ENCODE measurements at places on chromosomes 7 and 10. TPM values are rescaled to one million over a fixed set of nuclear protein-coding genes. Genes with fewer than 3 reads are reported as not detected.

DNA sequence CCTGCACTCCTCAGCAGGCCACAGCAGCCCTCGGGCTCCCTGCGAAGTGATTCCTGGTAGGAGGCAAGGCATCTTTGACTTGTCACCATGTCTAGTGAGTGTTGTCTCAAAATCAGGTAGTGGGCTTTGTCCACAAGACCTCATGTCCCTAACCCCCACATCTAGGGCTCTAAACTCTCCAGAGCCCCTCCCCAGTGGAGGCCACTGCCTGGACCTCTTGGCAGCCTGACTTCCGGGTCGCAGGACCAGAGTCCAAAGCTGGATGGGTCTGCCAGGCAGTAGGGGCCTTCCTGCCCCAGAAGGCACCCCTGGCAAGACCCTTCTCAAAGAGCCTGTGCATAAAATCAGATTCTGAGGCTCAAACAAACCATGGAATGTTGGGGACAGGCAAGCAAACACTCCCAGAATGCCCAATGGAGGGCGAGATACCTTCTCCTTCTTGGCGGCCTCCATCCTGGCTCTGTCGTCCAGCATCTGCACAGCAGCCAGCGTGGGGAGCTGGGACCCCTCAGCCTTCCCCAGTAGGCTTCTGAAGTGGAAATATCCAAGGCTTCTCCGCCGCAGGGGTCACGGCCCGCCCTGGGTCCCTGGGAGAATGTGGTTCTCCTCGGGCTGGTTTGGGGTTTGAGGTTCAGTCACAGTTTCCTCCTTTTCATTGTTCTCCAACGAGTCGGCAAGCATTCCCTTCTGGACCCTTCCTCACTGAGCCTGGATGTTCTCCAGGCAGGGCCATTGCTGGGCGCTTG, 586 bp downstream of the GCK start:
- no peak overlapping the region for H3K27ac ChIP-seq
- H3K36me3 ChIP-seq, result no peaks in the 10 kb centered on the region

- H3K36me3 ChIP-seq, result no peaks in the 10 kb centered on the region
- no peak overlapping the region for H3K4me3 ChIP-seq
- peak; percentile 9 for DNase-seq
- peaks cover 5% of the 10 kb centered on the region for H3K4me1 ChIP-seq
- H3K27me3 ChIP-seq, result no peaks in the 10 kb centered on the region
Observed at GRCh38 chr7:1823376-1824150, 153.5 kb downstream of the ELFN1 start.

- no peaks in the 10 kb centered on the region for H3K36me3 ChIP-seq
- no peaks in the 10 kb centered on the region for H3K4me1 ChIP-seq
- peaks cover 24% of the 10 kb centered on the region for H3K27me3 ChIP-seq
- H3K4me3 ChIP-seq, result no peak within 1 kb of the TSS
- H3K27ac ChIP-seq, result no peak within 1 kb of the TSS
Observed at GRCh38 chr7:76424413-76425111, at the start of gene ZP3. Gene ZP3, plus strand, starts transcription at chr7:76424950. Its CDS starts 15 bp downstream, at chr7:76424965.

The HTR7 gene
- 0.22 TPM for total RNA-seq

DNA sequence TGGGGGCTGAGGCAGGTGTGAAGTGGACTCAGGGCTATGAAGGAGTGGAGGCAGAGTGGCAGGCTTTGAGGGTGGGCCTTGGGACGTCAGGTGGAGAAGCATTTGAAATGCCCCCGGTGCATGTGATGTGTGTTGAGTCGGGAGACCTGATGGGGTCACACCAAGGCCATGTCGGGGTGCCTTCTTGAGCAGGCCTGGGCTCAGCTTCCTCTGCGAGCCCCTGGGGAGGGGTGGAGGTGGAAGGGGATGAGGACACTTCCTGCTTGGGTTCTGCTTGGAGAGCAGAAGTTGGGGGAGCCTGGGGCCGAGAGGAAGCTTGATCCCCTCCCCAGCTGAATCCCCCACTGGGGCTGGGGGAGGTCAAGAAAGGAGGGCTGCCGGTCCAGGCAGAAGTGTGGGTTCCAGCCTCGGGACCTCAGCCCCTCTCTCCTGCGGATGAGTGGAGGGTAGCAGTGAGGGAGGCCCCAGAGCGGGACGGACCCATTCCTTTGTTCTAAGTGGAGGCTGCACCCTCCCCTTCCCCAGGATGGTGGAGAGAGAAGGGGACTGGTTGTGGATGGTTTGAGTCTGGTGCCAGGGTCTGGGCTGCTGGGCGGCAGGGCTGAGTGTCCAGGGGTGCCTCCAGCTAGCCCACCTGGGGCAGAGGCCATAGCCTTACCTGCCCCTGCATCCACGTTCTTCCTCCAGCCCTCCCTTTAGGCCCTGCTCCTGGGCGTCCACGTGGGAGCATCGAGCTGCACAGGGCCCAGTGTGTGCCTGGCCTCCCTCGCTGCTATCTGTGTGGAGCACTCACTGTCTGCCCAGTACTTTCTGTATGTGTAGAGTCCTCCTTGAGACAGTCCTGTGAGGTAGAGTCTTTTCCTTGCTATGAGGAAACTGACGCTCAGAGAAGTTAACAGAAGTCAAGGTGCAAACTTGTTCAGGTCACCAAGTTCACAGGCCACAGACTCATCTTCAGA, 36.7 kb downstream of the PRF1 start:
- DNase-seq, result no peak
- H3K4me1 ChIP-seq, result peaks cover 49% of the 10 kb centered on the region
- H3K27me3 ChIP-seq, result no peaks in the 10 kb centered on the region
- peak overlapping the region; percentile 5 for H3K27ac ChIP-seq

The PAPSS2 gene
- total RNA-seq, result 10.6 TPM

DNA sequence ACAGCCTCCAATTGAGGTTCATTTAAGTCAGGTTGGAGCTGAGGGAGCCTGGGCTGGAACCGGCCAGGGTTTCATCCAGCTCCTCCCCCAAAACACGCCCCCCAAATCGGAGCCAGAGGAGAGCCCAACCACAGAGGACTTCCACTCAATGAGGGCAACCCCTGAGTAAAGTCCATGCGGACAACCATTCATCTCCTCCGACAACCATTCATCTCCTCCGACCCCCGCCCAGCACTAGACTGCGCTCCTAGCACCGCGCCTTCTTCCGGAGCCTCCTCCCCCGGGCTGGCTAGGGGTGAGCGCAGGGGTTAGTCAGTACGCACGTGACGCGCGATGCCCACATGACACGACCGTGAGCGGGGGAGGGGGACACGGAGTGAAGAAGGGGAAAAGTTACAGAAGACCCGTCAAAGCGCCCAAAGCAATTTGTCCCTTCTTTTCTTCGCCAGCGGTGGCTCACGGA, 1.4 kb downstream of the MAGI2 start:
- no peaks in the 10 kb centered on the region for H3K36me3 ChIP-seq
- peak overlapping the region; percentile 76 for H3K4me3 ChIP-seq
- H3K27me3 ChIP-seq, result no peaks in the 10 kb centered on the region

DNA sequence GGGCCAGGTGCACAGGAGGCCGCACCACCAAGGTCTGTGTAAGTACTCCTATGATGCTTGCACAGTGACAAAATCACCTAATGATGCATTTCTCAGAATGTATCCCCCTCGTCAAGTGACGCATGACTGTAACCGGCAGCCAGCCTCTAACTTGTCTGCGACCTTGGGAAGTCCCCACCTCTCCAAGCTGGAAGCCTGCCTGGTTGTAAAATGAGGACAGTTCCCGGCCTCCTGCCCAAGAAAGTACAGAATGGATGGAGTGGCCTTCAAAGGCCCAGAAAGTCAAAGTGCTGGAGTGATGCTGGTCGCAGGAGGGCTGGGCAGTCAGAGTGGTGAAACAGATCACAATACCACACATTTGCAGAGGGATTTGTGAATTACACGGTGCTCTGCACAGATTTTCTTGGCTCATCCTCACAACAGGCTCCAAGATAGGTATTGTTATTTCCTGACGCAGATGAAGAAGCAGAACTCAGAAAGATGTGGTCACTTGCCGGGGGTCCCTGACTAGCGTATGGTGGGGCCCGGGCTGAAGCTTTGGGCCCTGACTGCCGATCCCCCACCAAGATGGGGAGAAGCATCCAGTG, 22.8 kb downstream of the SPOCK2 start:
- peaks cover 48% of the 10 kb centered on the region for H3K4me1 ChIP-seq
- H3K27me3 ChIP-seq, result no peaks in the 10 kb centered on the region
- DNase-seq, result no peak
- H3K36me3 ChIP-seq, result no peaks in the 10 kb centered on the region
- peak overlapping the region; percentile 27 for H3K27ac ChIP-seq

- no peaks in the 10 kb centered on the region for H3K36me3 ChIP-seq
- no peaks in the 10 kb centered on the region for H3K4me1 ChIP-seq
- DNase-seq, result no peak
Observed at GRCh38 chr10:86072413-86072812, 294.2 kb downstream of the GRID1 start.

DNA sequence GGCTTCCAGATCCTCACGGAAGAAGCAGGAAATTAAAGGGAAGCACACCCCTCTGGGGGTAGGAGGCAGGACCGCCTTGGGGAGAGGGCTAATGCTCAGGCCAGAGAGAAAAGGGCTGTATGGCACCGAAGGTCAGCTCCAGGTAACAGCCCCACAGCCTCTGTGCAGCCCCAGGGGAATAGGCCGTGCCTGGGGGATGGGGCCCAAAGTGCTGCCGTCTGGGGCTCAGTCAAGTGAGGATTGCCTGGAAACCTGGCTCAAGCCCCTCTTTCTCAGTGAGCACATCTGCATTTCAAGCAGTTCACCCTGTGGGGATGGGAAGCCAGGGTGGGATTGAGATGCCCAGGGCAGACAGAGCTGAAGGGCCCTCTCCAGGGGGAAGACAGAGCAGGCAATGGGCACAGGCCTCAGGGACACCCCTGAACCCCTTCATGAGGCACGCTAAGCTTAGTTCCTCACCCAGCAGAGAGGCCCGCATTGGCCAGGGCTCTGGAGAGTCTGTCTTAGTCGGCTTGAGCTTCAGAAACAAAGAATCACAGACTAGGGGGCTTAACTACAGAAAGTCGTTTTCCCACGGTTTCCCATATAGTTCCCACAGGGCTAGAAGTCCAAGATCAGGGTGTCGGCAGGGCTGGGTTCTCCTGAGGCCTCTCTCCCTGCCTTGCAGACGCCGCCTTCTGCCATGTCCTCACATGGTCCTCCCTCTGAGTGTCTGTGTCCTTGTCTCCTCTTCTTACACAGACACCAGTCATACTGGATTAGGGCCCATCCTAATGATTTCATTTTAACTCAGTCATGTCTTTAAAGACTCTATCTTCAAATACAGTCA, 118.2 kb downstream of the PTPN20 start:
- no peaks in the 10 kb centered on the region for H3K4me1 ChIP-seq
- no peak overlapping the region for H3K27ac ChIP-seq
- peaks cover 4% of the 10 kb centered on the region for H3K27me3 ChIP-seq
- no peaks in the 10 kb centered on the region for H3K36me3 ChIP-seq

- H3K4me3 ChIP-seq, result peak overlapping the region; percentile 92
- DNase-seq, result no peak
- no peaks in the 10 kb centered on the region for H3K27me3 ChIP-seq
- no peaks in the 10 kb centered on the region for H3K36me3 ChIP-seq
- peak overlapping the region; percentile 97 for H3K27ac ChIP-seq
Observed at GRCh38 chr10:18659819-18660535, 746 bp downstream of the ARL5B start.

GRCh38 chr10:58453105-58453504, 59.6 kb upstream of the BICC1 start:
- H3K4me1 ChIP-seq, result no peaks in the 10 kb centered on the region
- no peak for DNase-seq
- peak overlapping the region; percentile 57 for H3K27ac ChIP-seq
- no peaks in the 10 kb centered on the region for H3K36me3 ChIP-seq
- H3K4me3 ChIP-seq, result no peak overlapping the region

DNA sequence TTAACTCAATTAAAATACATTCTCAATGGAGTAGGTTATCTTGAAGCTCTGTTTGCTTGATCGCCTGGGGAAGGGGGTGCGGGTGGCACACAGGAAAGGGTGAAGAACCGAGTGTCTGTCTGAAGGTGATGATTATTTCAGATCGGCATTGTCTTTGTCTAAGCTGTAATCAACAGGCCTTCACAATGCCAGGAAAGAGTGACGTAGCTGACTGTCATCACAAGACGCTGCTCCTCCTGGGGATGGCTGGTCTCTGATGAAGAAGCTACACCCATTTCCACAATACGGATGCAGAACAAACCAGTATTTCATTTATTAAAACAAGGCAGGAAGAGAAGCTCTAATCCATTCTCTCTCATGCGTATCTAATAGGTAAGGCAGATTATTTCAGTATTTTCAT, 19.4 kb downstream of the JCAD start:
- H3K27ac ChIP-seq, result peak overlapping the region; percentile 83
- H3K36me3 ChIP-seq, result peaks cover 12% of the 10 kb centered on the region
- H3K4me1 ChIP-seq, result peaks cover 98% of the 10 kb centered on the region

The MCM10 gene
- total RNA-seq, result 0.08 TPM

DNA sequence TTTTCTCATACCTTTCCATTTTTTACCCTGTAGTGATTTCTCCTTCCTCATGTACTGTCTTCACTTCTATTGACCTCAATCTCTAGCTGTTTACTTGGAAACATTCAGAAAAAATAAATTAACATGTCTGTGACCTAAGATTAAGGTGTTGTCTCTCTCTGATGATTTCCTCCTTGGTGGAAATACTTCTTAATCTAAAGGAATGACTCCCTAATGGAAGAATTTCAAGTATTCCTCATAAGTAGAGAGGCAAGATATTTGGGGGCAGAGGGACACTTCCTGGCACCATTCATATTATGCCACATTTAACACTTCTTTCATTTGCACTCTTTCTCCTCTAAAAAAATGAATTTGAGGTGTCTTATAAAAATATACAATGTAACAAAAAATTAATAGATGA, 202.8 kb downstream of the NEBL start:
- H3K27ac ChIP-seq, result no peak overlapping the region
- H3K4me1 ChIP-seq, result no peaks in the 10 kb centered on the region
- H3K4me3 ChIP-seq, result no peak overlapping the region
- no peaks in the 10 kb centered on the region for H3K27me3 ChIP-seq
